ENCODE measurements at places on chromosomes 7 and 10.
A peak's percentile ranks its signal among the peaks of the same experiment; 100 is the strongest.

DNA sequence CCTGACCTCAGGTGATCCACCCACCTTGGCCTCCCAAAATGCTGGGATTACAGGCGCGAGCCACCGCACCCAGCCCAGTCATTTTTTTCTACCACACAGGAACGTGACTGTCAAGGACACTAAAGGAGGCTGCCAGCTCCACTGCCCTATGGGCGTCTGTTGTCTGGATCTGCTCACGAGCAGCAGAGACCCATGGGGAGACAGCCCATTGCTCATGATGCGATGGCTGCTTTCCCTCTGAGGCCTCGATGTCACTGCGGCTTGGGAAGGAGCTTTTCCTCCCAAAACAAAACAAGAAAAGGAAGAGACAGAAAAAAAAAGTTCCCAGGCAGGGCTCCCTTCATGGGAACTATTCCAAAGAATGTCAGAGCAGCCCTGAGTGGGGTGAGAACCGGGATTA, 70.5 kb downstream of the DENND2A start:
- no peak for DNase-seq

DNA sequence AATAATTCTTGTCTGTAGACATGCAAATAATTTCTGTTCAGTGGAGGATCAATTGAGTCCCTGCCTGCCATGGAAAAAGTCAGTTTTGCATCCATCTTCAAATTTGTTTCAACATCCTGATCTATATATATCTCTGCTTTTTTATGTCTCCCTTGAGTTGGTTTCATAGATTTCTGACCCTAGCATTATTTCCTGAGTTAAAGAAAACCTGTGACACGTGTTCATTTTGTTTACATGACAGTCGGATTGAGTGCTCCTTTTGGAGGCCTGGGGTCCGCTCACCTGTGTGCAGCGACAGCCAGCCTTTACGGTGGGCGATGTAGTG, 674 bp downstream of the MRPS24 start:
- DNase-seq = no peak

- no peak for DNase-seq
Observed at GRCh38 chr7:3065724-3066143, 22.1 kb upstream of the CARD11 start.

DNA sequence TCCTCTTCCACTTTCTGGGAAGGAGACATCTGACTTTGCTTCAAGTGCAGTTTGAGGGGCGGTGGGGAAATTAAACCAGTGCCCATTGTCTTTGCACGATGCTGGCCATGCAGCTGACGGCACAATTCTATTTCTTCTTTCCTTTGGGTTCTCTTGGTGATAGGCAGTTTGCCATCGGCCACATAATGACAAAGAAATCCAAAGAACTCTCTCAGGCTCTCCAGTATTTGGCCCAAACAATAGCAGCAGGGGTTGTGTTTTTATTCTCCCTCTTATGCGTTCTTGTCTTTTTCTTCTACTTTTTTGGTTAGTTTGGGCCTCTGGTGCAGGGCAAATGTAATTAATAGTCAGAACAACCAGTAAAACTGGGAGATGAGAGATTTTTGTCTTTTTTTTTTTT, 147.0 kb downstream of the EMX2 start:
- no peak for DNase-seq

DNA sequence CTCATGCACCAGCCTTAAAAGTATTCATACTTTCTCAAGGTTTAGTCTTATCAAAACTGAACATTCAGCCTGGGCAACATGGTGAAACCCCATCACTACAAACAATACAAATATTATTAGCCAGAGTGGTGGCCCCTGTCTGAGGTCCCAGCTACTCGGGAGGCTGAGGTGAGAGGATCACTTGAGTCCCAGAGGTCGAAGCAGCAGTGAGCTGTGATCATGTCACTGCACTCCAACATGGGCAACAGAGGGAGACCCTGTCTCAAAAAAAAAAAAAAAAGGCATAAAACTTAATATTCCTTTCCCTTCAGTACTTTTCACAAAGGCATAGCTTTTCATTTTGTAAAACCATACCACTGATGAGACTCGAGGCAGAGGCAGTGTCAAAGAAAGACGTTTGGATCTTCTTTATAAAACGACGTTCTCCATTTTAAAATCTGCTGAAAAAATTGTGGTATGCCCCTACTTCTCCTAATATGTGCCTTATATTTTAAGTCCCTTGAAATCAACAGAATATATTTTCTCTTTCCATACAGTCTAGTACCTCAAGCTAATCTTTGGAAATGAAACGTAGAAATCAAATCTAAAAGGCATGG, 1.9 kb downstream of the NSUN6 start:
- DNase-seq = no peak

DNA sequence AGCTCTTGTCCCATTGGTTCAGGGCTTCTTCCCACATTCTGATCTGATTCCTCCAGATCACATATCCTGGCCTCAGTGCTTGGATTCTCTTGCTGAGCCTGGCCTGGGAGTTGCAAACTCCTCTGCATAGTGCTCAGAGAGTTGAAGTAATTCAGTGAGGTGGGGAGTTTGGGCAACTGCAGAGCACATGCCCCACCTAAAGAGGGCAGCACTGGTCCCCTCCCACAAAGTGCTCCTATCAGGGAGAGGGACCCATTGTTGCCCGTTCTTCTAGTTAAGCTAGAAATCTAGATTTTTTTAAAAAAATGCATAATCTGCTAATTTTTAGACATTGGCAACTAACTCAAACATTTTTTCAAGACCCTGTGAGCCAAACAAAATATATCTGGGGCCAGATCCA, 45.1 kb downstream of the CHN2 start:
- DNase-seq = no peak

- peak; percentile 85 for DNase-seq
Observed at GRCh38 chr7:130995252-130996081, 261.5 kb upstream of the KLF14 start.

- peak; percentile 39 for DNase-seq
Observed at GRCh38 chr10:117541909-117542705, 439 bp upstream of the EMX2 start.

- DNase-seq = no peak
Observed at GRCh38 chr7:132750096-132750495, 173.8 kb upstream of the PLXNA4 start.

DNA sequence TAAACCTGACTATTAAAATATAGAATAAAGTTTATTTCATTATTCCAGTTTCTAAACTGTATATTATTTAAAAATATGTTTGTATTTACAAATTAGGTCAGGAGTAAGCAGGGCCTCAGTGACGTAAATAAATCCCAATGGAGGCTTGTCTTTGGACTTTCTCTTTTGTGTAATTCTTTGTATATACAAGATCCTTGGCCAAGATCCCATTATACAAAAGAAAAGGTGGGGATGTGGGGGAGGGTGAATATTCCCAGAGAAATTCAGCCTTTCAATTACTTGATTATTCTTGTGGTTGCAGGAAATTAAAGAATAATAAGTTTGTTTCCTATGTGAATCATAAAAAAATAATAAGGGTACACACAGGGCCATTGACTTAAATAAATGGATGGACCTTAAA, 178.7 kb upstream of the PRPS1L1 start:
- no peak for DNase-seq

GRCh38 chr7:127920787-127921438, 110.3 kb downstream of the LRRC4 start:
- DNase-seq = no peak

Data from LoVo (cell line).